ENCODE measurements at places on chromosomes 1 and 21. TPM values are rescaled to one million over a fixed set of nuclear protein-coding genes. Genes with fewer than 3 reads are reported as not detected.

The AMPD1 gene
- total RNA-seq, result not detected

The UHMK1 gene
- 48.7 TPM for total RNA-seq

The SLC30A2 gene
- not detected for total RNA-seq

The CCDC17 gene
- total RNA-seq, result 0.79 TPM

The OPRD1 gene
- under 0.01 TPM for total RNA-seq

The BRINP2 gene
- not detected for total RNA-seq

The TSHB gene
- total RNA-seq, result not detected

The DNASE2B gene
- total RNA-seq, result not detected

The CFAP107 gene
- total RNA-seq, result not detected

The CGN gene
- total RNA-seq, result 4.2 TPM

The LGR6 gene
- not detected for total RNA-seq

The MRPS6 gene
- total RNA-seq, result 12.0 TPM

The SV2A gene
- 1.1 TPM for total RNA-seq

Data from bronchial epithelial cell (primary cell).